ENCODE measurements at places on chromosomes 4 and X. TPM values are rescaled to one million over a fixed set of nuclear protein-coding genes. Genes with fewer than 3 reads are reported as not detected.

DGAT2L6 gene
- polyA plus RNA-seq = not detected

- peak; percentile 47 for DNase-seq
Measured at GRCh38 chrX:74924449-74925224, 615 bp downstream of the NEXMIF start.

FRAS1 gene
- 0.45 TPM for polyA plus RNA-seq

GABRE gene
- polyA plus RNA-seq = 2.2 TPM

- no peak for DNase-seq
Measured at GRCh38 chrX:123339221-123339905, 155.3 kb downstream of the GRIA3 start.

DNA sequence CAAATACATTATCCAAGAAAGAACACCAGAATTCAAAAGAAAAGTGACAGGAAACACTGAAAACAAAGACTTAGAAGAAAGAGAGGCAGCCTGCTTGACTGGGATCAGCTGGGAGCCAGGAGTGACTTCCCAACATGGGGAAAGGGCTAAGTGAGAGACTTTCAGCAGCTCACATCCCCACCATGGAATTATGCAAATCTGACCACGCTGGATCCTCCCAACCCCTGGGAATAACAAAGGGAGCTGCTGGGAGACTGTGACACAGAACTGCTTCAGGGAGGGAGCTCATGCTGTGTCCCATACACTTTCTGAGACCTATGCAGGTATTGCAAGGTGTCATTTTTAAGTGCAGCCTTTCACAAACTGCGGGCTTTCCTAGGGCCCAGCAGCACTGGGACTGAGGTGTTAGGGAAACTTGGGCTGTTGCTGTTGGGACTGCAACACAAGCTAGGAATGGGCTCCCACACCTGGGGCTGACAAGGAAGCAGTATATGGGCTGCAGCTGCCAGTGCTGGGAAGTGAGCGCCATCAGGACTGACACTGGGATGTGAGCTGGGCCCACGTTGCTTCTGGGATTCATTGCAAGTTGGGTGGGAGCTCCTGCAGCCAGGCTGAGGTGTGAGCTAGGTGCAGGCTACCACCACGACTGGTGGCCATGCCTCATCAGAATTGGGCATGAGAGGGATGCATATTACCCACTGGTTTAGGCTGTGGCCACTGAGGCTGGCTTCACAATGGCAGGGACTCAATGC lies 139.1 kb downstream of the KDR start:
- DNase-seq = no peak
